ENCODE measurements at places on chromosomes 7 and 10.

- no peak for DNase-seq
These were observed 268.4 kb upstream of the NPVF start for GRCh38 chr7:25496476-25497368.

GRCh38 chr10:62671104-62671503 is 133.4 kb upstream of the ADO start:
- DNase-seq = no peak

GRCh38 chr10:130723704-130724103 is 587.5 kb downstream of the GLRX3 start:
- DNase-seq = no peak

- DNase-seq = no peak
These were observed 402.3 kb downstream of the DNAJB9 start for GRCh38 chr7:108972004-108972403.

DNA sequence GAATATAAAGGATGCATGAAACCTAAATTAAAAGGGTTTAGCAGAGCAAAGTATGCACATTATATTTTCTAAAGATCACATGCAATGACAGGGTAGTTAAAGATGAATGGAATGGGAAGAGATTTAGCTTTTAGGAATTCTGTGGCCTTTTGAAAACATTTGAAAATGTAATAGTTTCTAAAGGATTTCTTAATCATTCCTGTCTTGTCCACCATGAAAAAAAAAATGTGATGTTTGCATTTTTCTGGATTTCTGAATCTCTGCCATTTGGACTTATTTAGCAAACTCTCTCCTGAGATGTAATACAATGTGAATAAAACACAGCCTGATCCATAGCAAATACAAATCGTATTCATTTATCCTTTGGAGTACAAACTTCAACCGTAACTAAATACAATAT is 126.6 kb upstream of the RAB11FIP2 start:
- no peak for DNase-seq

GRCh38 chr7:65397730-65398142 is 24.1 kb downstream of the ZNF92 start:
- no peak for DNase-seq

DNA sequence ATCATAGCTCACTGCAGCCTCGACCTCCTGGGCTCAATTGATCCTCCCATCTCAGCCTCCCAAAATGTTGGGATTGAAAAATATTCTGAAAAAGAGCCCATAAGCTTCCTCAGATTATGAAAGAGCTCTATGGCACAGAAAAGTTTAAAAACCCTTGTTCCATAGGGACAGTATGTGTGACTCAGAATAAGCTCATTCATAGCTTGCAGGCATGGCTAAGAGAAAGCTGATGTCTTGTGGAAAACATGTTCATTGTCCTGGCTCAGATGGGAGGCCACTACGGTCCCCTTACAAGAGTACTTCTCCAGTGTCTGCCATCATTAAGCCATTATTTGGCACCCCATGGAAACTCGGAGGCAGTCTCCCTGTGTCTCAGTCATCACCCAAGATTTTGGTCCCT is 64.0 kb downstream of the CCDC3 start:
- no peak for DNase-seq

- DNase-seq = no peak
These were observed 32.7 kb downstream of the CYP17A1 start for GRCh38 chr10:102804382-102805055.

DNA sequence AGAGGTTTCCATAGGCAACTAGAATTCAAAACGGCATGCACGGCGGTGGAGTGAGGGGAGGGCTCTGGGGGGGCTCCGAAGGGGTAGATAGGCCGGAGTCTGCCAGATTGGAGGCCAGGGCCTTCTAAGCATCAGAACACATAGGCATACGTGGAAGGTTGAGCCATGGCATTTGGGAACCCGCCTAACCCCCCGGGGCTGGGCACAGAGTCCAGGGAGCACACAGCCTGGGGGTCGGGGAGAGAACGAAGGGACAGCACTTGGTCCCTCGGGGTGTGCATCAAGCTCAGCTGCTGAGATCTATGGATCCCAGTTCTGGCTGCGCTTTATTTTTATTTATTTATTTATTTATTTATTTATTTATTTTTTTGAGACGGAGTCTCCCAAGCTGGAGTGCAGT is 89.4 kb upstream of the TNS3 start:
- no peak for DNase-seq

DNA sequence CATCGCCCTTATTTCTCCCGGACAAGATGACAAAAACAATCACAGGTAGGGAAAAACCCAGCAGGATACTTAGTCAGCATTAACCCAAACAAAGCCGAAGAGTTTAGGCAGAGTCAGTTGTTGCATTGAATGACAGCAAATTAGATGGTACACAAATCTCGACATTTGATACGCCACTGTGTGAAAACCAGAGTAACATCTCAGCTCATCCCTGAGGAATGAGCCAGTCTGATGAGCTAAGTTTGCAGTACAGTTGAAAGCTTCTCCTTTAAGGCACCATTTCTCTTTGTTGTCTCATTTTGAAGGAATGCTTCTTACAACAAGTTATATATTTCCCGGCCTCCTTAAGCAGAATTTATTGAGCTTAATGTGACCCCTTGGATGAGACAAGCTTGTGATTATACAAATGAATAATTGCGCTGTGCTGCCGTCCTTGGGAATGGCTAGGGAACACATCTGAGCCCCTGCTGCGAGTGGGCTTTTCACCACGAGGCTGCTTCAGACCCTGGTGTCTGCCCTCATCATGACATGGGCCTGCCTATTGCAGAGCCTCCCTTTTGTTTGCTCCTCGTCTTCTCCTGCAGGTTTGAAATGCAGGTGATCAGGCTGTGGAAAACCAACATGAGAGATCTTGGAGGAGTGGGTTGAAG is 137.3 kb downstream of the CELF2 start:
- DNase-seq = no peak

- peak; percentile 46 for DNase-seq
These were observed 107.8 kb downstream of the HECW1 start for GRCh38 chr7:43220250-43220649.

GRCh38 chr10:24324651-24325050 is 115.7 kb downstream of the KIAA1217 start:
- DNase-seq = no peak

DNA sequence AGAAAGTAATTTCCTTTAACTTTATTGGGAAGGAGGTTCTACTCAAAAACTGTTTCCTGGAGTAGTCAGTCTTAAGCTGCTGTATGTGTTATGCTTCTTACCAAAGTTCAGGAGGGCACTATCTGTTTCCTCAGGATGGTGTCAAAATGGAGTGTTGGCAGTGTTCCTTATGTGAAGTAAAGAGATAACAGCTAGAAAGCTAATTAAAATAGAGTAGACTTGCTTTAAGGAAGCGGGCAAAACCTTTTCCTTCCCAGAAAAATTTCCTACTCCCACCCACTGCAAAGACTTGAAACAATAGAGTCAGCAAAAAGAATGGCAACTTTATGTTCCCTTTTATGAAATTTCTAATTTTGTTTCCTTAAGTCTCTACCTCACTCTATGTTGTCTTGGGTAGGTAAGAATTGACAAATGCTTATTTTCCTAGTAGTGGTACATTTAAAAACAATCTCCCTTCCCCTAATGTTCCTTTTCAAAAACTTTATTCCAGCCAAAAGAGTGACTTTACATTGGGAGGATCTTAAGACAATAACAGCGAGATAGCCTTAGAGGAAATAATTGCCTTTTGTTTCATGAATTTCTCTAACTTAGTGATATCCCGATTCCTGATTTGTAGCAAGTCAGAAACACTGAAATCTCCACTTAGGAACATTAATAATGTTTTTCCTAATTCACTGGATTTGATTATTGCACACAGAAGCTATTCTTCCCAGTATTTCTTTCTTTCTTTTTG is 26.5 kb upstream of the ENTPD1 start:
- no peak for DNase-seq

GRCh38 chr10:96850825-96851224 is 18.7 kb downstream of the LCOR start:
- DNase-seq = no peak

- DNase-seq = no peak
These were observed 187.7 kb downstream of the ELFN1 start for GRCh38 chr7:1857487-1858421.
